ENCODE measurements at places on chromosomes 12 and 14.
A peak's percentile ranks its signal among the peaks of the same experiment; 100 is the strongest.

DNA sequence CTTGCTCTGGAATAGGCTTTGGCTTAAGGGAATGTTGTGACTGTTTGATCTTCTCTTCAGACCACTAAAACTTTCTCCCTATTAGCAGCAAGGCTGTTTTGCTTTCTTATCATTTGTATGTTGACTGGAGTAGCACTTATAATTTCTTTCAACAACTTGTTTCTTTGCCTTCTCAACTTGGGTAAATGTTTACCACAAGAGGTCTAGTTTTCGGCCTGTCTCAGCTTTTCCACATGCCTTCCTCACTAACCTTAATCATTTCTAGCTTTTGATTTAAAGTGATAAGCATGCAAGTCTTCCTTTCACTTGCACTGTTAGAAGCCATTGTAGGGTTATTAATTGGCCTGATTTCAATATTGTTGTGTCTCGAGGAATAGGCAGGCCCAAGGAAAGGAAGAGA is 126.7 kb upstream of the AEBP2 start:
- DNase-seq = no peak

GRCh38 chr12:45648070-45648469 is 81.4 kb upstream of the ARID2 start:
- DNase-seq = no peak

GRCh38 chr12:96483116-96483515 is 6.3 kb upstream of the CFAP54 start:
- no peak for DNase-seq

DNA sequence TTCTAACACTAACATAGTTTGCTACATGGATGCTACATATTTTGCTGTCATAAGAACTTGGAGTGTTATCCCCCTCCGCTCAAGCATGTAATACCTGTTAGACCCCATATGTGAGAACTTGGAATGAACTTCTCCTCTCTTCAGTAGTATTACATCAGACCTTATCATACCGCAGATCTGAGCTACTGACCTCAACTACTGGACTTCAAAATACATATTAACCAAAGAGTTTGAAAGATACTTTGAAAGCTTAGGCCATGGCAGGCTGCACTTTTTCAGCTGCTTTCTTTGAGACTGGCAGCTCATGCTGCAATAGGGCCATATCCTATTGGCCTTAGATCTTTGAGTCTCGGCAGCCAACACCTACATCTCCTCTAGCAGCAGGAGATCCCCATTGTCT is 74.8 kb downstream of the EEA1 start:
- no peak for DNase-seq

DNA sequence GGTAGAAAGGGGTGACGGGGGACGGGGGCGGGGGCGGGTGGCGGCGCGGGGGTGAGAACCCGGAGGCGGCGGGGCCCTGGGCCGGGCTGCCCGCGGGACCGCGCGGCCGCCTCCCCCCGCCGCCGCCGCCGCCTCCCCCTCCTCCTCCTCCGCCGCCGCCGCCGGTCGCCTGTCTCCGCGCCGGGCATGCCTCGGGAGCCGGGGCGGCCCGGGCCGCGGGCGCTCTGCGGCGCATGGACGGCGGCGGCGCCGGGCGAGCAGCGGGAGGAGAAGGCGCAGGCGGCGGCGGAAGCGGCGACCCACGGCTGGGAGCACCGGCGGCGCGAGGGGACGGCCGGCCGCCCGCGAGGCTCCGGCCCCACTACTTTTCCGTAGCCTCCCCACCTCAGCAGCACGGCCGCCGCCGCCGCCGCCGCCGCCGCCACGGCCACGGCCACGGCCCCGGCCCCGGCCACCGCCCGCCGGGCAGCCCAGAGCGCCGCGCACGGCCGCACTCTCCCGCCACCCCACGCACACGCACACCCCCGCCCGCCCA is at the start of gene NPAS3:
TSS of gene NPAS3 (plus strand) at position 161 of the 535 bp plus-strand sequence.
- DNase-seq = peak; percentile 14

All from HEK293T (cell line).